Fibroblast of mammary gland (primary cell): ENCODE measurements at places on chromosomes 1 and 21.

DNA sequence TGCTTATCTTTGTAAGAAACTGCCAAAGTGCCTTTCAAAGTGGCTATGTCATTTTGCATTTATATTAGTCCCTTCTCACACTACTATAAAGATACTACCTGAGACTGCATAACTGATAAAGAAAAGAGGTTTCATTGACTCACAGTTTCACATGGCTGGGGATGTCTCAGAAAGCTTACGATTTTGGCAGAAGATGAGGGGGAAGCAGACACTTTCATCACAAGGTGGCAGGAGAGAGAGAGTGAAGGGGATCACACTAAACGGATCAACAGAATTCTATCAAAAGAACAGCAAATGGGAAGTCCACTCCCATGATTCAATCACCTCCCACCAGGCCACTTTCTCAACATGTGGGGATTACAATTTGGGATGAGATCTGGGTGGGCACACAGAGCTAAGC lies 1352.0 kb upstream of the B3GALT2 start:
- no peak for DNase-seq

- DNase-seq: peak; percentile 86
Measured at GRCh38 chr1:7580923-7581753, 190.0 kb upstream of the VAMP3 start.

GRCh38 chr21:41834926-41835663 lies 44.0 kb downstream of the PRDM15 start:
- DNase-seq: no peak

GRCh38 chr1:118397496-118397859 lies 212.4 kb upstream of the SPAG17 start:
- no peak for DNase-seq

GRCh38 chr1:160179336-160179735 lies 11.0 kb upstream of the CASQ1 start:
- no peak for DNase-seq

DNA sequence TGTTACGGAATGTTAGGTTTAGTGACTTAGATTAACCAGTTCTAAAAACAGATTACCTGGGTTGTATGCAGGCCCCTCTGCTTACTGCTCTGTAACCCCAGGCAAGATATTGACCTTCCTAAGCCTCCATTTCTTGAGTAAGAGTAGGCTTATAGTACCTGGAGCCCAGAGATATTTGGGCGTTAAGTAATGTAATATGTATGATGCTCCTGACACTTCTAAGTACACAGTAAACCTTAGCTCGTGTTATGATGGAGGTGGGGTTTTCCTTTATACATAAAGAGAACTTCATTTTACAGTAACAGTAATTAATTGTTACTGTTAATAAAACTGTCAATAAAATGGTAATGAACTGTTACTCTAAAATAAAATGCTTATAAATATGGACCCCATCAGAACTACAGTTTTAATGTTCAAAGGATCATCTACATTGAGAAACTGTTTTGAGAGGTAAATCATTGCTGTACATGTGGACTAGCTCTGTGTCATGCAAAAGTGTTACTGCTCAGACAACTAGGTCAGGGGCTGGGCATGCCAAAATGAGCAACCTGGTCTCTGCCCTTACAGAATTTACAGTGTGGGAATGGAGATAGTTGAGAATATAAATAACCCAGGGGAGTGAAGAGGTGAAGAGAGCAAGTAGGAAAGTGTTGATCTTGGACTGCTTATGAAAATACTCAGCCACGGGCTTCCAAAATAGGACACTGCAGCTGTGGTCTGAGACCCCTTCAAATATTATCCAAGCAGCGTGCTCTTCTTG lies 26.6 kb downstream of the LRRC8C start:
- DNase-seq: peak; percentile 44

- no peak for DNase-seq
Measured at GRCh38 chr1:165289556-165289955, 67.0 kb downstream of the LMX1A start.
